ENCODE measurements at places on chromosomes 12 and 14.

DNA sequence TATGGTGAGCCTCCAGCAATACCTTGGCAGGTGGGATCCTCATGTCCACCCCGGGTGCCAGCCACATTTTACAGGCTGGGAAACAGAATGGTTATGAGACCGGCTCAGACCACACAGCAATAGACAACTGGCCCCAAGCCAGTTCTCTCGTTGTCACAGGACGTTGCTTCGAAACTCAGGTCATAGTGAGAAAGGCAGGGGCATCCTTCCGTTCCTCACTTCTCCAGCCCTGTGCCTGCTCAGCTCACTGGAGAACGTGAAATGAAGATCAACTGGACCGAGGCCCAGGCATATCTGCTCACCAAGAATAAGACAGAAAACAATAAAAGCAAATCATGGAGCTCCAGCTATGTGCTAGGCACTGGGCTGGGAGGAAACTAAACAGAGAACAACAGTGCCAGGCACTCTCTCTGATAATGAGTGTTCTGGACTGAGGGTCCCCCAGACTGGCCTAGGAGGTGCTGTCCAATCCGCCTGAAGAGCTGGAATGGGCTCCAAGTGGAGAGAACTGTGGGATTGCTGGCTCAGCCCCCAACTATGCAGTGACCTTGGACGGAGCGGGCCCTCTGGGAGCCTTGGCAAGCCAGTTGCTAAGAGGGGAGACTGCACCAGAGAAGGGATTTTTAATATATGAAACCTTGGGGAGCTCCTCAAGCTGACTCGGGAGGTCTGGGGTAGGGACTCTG is 18.8 kb upstream of the FAIM2 start:
- DNase-seq = no peak

DNA sequence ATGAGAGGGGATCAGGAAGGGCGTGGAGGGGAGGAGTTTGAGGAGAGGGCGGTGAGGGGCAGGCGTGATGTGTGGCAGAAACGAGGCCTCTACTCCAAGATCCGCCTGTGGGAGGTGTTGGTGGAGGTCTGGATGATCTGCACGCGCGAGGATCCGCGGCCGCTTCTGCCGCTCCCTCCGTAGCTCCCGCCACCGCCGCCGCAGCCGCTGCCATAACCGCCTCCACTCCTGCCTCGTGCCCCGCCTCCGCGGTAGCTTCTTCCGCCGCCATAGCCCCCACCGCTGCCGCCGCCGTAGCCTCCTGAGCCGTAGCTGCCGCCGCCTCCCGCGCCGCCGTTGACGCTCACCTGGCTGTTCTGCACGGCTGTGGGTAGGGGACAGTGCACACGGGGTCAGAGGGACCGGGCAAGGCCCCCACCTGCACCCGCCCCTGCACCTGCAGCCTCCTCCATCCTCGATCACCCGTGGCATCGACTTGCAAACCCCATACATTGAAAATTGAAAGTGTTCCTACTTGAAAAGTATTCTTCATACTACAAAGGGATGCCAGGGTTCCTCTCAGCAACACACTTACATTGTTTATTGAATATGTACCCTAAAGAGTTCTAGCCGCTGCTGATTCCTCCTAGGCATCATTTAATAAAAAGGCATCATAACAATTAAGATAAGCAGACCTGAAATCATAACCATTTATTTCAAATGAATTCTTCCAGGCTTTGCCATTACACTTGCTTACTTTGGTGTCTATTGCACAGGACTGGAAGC is 11.1 kb upstream of the KRT1 start:
- no peak for DNase-seq

- DNase-seq = no peak
These were observed 62.7 kb downstream of the RCOR1 start for GRCh38 chr14:102655137-102655536.

DNA sequence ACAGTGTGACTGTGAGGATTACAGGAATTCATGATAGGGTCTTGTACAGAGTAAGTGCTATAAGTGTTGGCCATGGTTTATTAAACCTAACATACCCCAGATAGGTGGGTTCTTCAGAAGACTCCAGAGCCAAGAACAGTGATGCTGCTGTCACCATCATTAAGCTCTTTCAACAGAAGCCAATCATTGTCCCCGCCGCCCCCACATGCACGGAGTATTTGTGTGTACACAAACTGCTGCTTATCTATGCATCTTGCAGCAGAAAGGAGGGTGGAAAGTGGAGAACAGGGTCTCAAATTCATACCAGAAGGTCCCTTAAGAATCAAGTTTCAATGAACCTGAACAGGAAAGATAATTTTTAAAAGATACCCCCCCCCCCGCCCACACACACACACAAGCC is 51.2 kb downstream of the TMCC3 start:
- DNase-seq = no peak

- no peak for DNase-seq
These were observed 81.6 kb downstream of the ASCL4 start for GRCh38 chr12:107856096-107856495.

DNA sequence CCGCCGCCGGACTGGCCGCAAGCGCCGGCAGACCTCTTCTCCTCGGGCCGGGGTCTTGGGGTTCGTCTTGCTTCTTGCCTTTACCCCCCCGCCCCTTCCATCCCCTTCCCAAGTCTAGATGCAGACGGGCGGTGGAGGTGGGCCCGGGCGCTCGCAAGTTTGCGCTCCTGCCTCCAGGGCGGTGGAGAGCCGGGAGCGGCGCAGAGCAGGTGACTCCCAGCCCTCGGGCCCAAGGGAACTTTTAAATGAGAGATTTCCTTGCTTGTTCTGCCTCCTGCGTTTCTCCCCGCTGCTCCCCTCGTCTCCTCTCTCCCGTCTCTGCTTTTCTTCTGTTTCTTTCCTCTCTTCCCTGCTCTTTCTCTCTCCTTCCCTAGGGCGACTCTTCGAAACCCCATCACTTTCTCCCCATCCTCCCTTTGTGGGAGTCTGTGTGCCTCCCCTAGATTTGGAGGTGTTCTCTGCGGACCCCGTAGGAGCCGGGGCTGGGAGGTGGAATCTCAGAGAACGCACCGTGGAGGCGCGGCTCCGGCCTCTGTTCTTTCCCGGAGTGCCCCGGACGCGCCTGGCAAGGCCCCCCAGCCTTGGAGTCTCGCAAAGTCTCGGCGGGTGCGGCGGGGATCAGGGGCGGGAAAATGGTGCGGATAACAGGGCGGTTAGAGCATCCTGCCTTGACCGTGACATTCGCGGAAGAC is 114.7 kb upstream of the MYL2 start:
- peak; percentile 63 for DNase-seq

DNA sequence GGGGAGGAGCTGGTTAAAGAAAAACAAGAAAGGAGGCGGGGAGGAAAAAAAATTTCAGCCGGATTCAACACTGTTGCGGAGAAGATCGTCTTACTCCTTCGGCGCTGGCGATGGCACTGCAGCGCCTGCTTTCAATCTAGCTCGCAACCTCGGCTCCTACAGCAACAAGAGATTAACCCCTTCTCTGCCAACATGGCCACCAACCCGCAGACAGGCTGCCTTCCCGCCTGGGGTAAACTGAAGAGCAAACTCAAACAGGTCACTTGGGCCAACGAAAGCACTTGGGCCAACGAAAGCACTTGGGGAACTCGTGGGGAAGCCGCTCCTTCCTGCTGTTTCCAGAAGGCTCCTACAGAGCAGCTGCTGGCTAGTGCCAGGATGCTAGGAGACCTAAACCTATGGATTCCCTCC is 73.7 kb downstream of the CIT start:
- DNase-seq = no peak
